ENCODE measurements at places on chromosomes 6 and 20.

DNA sequence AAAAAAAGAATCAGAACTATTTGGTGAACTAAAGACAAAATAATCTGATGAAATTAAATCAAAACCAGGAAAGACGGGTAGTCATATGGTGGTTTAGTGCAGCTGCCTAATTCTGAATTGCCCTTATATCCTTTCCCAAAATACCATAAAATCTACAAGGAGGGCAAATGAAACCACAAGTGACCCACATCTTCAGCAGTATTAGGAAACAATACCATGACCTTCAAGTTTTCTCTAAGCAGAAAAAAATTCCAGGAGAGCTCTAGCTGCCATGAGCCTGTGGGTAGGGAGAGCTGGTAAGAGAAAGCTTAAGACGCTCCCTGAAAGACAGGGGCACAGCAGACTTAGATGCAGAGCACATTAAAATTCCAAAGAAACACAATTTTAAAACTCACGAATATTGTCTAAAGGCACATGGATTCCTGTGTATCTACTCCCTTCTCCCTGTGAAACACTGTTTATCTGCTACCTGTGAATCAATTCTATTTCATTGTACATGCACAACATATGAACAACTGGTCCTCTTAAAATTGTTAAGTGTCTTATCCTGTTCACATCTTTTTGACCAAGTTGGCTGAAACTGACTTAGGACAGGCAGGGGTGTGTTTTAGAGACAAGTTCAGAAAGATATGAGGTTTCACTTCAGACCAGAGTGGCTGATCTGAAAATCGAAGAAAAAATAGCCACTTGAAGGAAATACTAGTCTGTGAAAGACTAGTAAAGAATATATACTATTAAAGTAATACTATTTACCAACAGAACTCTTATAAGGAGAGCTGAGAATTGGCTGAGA lies 153.6 kb upstream of the SHLD1 start:
- no peak for DNase-seq

DNA sequence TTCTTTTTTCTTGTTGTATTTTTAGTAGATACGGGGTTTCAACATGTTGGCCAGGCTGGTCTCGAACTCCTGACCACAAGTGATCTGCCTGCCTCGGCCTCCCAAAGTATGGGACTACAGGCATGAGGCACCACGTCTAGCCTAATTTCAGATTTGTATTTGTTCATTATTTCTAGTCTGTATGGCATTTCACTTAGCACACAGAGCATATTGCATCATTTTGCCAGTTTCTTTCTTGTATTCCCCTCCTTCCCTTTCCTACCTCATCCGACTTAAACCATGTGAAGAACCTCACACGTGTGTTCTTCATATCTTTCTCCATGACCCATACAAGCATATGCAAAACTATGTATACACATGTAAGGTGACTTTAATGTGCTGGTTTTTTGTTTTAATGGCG lies 470.0 kb downstream of the CBLN4 start:
- DNase-seq, result no peak

DNA sequence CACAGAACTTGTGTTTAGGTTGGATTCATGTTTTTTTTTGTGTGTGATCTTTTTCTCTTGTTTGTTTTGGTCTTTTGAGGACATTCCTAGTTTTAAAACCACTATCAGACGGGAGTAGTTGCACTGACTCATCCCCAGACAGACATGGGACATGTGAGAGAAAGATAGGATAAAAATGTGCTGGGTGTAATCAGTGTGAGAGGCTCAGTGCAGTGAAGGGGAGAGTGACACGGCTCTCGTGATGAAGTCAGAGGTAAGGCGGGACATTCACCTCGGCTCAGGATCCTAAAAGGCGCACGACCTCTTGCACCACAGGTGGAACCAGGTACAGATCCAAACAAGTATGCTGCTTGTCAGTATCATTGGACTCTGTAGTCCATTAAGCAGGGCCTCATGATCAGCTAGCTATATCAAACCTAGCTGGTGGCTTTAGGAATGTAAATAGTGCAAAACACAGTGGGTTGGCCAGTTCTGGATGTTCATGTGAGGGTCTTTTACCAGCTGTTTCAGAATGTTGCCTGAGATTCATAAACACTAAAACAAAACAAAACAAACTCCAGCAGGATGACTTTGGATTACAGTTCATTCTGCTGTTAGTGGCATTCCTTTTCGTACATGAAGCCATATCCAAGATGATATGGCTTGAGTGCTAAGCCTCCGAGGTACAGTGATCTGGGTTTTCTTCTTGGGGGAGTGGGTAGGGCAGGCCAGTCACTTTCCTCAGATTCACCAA lies 18.0 kb downstream of the FOXO3 start:
- DNase-seq, result no peak

DNA sequence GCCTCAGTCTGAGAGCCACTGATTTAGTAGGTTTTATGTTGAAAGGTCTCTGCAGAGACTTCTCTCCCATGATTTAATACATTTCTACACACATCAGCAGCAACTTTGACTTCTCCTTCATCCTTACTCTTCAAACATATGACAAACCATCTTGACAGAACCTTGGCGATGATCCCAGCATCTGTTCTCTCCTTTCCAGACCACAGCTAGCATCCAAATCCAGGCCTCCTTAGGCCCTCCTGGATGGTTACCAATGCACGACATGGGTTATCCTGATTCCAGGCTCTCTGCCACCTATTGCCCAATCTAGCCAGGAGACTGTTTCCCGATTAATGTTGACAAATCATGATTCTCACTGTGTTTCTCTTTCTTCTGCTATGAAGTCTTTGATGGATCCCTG lies 16.8 kb downstream of the LAMA4 start:
- DNase-seq, result peak; percentile 99

DNA sequence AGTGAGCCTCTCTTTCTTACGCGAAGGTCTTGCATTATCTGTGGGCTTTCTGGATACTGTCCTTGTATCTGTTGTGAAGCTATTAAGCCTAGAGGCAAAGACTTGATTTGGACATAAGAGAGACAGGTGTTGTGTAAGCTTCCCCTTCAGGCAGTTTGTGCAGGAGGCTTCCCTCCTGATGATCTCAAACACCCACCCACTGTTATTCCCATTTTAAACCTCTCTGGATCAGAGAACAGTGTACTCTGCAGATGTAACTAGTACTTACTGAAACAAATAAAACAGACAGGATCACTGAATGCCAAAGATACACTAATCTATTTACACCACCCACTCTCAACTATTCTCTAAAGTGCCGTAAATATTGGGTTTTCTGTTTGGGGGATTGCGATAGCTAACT lies 113.8 kb upstream of the RAB32 start:
- DNase-seq, result no peak

- DNase-seq, result no peak
Measured at GRCh38 chr6:107786709-107787588, 37.2 kb downstream of the SCML4 start.

DNA sequence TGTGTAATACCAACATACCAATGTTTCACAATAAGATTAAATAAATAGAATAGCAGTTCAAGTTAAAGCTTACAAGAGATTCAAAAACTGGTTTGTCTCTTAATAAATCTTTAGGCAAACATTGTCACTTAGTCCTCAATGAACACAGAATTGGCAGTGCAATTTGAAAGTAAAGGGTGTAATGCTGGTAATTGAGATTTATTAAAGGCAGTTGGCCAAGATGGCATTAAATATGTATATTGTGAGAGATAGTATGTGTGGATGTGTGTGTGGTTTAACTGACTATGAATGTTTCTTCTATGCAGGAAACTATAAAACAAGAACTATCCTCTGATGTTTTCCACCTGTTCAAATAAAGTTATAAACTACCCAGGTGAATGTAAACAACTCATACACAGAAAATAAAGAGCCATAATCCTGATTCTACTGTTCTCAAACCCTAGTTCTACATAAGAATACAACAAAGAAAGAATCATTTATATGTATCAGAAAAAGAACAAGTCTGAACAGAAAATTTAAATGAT lies 267.9 kb upstream of the PTCHD4 start:
- DNase-seq, result no peak

GRCh38 chr6:40407239-40407638 lies 179.9 kb downstream of the LRFN2 start:
- no peak for DNase-seq

GRCh38 chr6:15363523-15364400 lies 117.9 kb downstream of the JARID2 start:
- DNase-seq, result no peak

- DNase-seq, result no peak
Measured at GRCh38 chr20:57680131-57680716, 29.6 kb downstream of the PMEPA1 start.

DNA sequence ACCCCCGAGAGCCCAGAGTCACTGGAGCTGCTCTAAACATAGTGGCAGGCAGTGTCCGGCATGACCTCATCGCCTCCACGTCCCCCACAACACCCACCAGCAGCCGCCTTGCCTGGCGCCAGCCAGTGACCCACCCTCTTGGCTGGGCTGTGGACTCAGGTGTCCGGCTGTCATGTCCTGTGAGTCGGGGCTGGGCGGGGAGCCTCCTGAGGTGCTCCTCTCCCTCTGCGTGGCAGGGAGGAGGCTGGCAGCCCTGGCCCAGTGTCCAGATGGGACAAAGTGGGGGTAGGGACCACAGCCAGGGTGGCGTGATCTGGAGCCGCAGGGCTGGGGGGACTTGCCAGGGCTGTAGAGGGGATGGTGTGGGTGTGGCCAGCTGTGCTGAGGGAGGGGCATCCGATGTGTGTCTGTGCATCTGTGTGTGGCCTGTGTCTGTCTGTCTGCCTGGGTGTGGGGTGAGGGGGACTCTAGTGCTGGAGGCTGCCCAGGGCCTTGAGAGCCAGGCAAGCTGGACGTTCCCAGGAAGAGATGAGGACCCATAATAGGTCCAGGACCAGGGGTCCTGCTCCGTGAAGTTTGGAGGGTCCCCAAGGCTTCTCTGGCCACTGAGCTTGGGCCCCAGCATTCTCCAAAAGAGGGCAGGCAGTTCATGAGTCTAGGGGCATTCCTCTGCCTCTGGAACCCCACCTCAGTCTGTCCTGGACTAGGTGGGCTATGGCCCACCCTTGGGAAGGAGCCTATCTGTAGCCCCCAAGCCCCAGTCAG lies 2.3 kb upstream of the SOX18 start:
- DNase-seq, result no peak

DNA sequence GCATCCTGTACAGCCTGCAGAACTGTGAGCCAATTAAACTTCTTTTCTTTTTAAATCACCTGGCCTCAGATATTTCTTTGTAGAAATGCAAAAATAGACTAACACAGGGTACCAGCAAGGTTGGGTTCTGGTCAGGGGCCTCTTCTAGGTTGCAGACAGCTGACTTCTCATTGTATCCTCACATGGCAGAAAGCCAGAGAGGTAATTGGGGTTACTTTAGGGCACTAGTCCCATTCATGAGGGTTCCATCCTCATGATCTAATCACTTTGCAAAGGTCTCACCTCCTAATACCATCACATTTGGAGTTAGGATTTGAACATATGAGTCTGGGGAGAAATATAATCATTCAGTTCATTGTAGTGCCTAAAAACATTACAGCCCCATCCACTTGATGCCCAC lies 101.5 kb downstream of the LCA5 start:
- no peak for DNase-seq

- DNase-seq, result no peak
Measured at GRCh38 chr6:101266063-101266462, 127.4 kb upstream of the GRIK2 start.

- peak; percentile 64 for DNase-seq
Measured at GRCh38 chr6:85574932-85575598, 18.6 kb downstream of the SNX14 start.

DNA sequence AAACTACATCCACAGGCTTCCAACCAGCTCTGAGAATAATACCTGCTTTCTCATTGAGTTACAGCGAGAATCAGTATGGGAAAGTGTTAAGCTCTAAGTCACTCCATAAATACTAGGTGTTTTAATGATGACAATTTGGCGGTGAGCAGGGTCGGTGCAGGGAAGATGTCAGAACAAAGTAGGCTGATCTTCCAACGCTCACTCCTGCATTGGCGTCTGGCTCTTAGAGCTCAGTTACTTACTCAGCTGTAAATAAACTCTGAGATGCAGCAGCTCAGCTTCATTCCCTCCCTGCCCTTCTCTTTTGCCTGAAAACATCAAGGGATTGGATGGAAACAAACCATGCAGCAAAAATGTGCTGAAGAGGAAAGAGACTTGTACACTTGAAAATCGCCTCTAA lies 102.5 kb upstream of the SPACA1 start:
- DNase-seq, result no peak

DNA sequence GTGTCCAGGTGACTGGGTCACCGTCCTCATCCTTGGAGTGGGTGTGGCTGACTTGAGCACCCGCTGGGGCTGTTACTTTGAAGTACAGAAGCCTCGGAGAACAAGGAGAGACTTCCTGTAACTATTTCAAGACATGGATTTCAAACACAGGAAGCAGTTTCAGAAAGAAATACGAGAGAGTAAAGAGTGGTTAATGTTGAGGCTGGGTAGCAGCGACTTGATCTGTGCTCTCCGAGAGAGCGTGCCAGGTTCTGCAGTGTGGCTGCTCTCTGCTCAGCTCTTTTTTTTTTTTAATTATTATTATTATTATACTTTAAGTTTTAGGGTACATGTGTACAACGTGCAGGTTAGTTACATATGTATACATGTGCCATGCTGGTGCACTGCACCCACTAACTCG lies 17.5 kb upstream of the EFCAB8 start:
- DNase-seq, result no peak

GRCh38 chr6:144730088-144730645 lies 445.0 kb downstream of the UTRN start:
- no peak for DNase-seq

- DNase-seq, result no peak
Measured at GRCh38 chr20:47998736-47999135, 213.5 kb upstream of the SULF2 start.

- no peak for DNase-seq
Measured at GRCh38 chr20:47124181-47124717, 229.6 kb downstream of the EYA2 start.
